ENCODE measurements at places on chromosomes 1 and 21. TPM values are rescaled to one million over a fixed set of nuclear protein-coding genes. Genes with fewer than 3 reads are reported as not detected.

Gene EIF3I
- 388 TPM for polyA plus RNA-seq

Gene MCOLN3
- 0.07 TPM for polyA plus RNA-seq

Gene HES2
- polyA plus RNA-seq: 0.04 TPM

Gene SLC22A15
- 2.7 TPM for polyA plus RNA-seq

Gene HPCAL4
- 0.46 TPM for polyA plus RNA-seq

Gene OR2T2
- polyA plus RNA-seq: not detected

Gene POTED
- not detected for polyA plus RNA-seq

Gene IPO9
- polyA plus RNA-seq: 13.8 TPM

Gene OR2G6
- not detected for polyA plus RNA-seq

Gene GPATCH3
- polyA plus RNA-seq: 11.7 TPM

Gene SH2D5
- polyA plus RNA-seq: 12.4 TPM

Gene CHI3L2
- polyA plus RNA-seq: 1.8 TPM

Gene C1QC
- polyA plus RNA-seq: 13.9 TPM

Gene MAP3K7CL
- polyA plus RNA-seq: 4.5 TPM

Gene RNU1-1
- not detected for polyA plus RNA-seq

Gene KIF21B
- polyA plus RNA-seq: 0.29 TPM

Gene SPATA6
- polyA plus RNA-seq: 1.8 TPM

Gene BEND5
- 0.85 TPM for polyA plus RNA-seq

Gene EXTL1
- 5.7 TPM for polyA plus RNA-seq

Gene EXO1
- 0.07 TPM for polyA plus RNA-seq

Gene OVAAL
- 13.8 TPM for polyA plus RNA-seq

Gene AHCYL1
- 23.8 TPM for polyA plus RNA-seq

Gene IGSF3
- 7.2 TPM for polyA plus RNA-seq

Gene PFDN2
- polyA plus RNA-seq: 234 TPM

Gene HPDL
- 0.15 TPM for polyA plus RNA-seq

Gene FAM177B
- polyA plus RNA-seq: not detected

Gene PADI3
- not detected for polyA plus RNA-seq
